ENCODE measurements at places on chromosomes 7 and 10.
A peak's percentile ranks its signal among the peaks of the same experiment; 100 is the strongest.

GRCh38 chr7:7972128-7972527 lies 3.5 kb downstream of the GLCCI1 start:
- peak; percentile 17 for DNase-seq

GRCh38 chr10:77032188-77032570 lies 605.4 kb downstream of the KCNMA1 start:
- no peak for DNase-seq

- DNase-seq = no peak
Observed at GRCh38 chr7:90320801-90321494, at the start of gene FAM237B. Gene FAM237B, minus strand, starts transcription at chr7:90321304. Its CDS starts 1,556 bp downstream, at chr7:90319748.

DNA sequence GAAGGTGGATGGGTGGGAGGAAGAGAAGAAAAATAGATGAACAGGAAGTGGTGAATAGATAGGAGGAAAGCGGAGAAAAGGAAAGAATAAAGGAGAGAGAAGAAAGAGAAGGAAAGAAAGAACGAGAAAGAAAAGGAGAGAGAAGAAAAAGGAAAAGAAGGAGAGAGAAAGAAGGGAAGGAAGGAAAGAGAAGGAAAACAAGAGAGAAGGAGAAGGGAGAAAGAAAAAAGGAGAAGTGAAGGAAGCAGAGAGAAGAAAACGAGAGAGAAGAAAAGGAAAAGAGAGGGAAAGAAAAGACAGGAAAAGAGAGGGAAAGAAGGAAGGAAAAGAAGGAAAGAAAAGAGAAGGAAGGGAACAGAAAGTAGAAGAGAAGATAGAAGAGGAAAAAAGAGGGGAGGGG lies 211.8 kb downstream of the DIP2C start:
- DNase-seq = no peak

DNA sequence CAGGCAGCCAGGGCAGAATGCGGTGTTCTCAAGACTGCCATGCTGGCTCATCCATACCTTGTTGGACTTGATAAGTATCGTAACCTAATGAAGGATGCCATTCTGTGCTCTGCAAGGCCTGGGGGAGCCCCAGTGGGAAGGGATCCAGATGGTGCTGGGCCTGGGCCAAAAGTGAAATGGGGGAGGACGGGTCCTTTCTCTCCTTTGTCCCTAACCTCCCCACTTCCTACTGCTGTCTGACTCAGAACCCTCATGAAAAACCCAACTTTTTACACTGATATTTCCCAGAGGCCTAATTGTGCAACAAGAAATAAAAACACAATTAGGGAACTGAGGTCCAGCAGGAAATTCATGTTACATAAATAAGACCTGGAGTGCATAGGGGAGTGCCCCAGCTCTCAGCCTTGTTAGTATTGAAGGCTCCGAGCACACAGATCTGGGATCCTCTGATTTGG lies 193.7 kb upstream of the SVIL start:
- DNase-seq = no peak

- DNase-seq = peak; percentile 28
Observed at GRCh38 chr10:90871279-90871765, 452 bp upstream of the RPP30 start.

- no peak for DNase-seq
Observed at GRCh38 chr7:139681463-139681755, 96.4 kb downstream of the HIPK2 start.

GRCh38 chr7:139043823-139044812 lies 8.3 kb upstream of the ZC3HAV1L start:
- peak; percentile 52 for DNase-seq

DNA sequence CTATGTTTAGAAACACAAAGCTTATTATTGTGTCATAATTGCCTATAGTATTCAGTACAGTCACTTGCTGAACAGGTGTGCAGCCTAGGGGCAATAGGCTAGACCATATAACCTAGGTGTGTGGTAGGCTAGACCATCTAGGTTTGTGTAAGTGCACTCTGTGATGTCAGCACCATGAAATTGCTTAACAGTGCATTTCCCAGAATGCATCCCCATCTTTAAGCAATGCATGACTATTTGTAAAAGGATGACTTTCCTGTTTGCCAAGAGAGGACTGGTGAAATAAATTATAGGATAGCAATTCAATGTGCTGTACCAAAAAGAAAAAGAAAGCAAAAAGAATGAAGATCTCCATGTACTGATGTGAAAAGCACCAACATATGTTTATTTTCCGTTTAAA lies 288.7 kb upstream of the AUTS2 start:
- no peak for DNase-seq

GRCh38 chr10:108412323-108412722 lies 1247.8 kb upstream of the SORCS1 start:
- no peak for DNase-seq

DNA sequence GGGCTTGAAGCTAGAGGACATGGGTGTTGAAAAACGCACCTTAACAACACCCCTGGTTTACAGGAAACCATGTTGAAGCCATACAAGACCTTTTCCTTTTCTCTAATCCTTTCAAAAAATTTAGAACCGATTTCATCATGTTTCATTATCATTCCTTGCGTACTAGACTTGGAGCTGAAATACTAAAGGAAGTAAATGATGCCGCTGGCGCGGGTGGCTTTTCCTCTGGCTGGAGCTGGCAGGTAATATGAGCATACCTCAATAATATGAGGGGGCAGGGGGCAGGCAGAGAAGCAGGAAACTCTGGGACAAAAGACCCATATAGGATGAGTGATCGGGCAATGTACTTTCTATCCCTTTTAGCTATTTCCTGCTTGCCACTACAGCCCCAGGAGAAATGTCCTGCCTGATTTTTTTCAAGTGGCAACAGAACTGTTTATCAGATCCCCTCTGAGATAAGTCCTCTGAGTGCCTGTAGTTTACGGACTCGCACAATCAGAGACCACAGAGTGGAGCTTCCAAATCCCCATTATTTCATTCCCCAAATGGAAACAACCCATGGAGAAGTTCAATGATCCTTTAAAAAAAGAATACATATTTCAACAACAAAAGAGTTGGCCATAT lies 450.1 kb downstream of the KCNMA1 start:
- DNase-seq = no peak
